AML-193 (cell line): ENCODE measurements at places on chromosomes 12 and 14.
A peak's percentile ranks its signal among the peaks of the same experiment; 100 is the strongest.

GRCh38 chr12:9948606-9949296 lies 16.6 kb upstream of the CLEC2A start:
- DNase-seq = peak; percentile 43

DNA sequence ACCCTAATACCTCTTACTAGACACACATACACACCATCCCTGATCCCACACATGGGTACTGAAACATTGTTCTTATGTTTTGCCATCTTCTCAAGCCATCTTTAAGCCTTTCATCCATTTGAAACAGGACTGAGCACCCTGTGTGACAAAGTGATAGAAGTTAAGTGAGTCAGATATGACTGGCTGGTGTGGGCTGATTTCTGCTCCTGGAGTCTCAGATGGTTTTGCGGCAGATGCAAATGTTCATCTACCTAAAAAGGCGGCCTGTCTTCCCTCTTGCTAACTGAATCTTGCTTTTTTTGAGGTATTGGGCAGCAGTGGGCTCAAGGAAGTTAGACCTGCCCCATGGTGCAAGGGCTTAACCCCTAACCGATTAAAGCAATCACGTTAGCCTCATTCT lies 30.4 kb upstream of the PKP2 start:
- no peak for DNase-seq

DNA sequence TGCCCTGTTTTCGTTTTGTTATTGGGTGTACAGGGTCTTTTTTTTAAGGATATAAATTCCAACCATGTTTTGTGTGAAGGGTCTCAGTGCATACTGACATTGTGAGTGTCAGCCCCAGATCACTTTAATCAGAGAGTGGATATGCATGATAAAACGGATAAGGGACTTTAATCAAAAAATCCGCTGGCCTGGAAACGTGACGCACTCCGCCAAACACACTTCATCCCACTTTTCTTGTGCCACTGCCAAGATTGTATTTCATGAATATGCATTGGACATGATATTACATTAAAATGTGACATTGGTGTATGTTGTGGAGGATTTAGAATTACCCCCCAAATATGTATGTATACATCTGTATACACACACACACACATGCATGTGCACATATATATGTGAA lies 273.1 kb downstream of the VRK1 start:
- no peak for DNase-seq

GRCh38 chr12:131466932-131467331 lies 244.0 kb upstream of the SFSWAP start:
- DNase-seq = no peak

DNA sequence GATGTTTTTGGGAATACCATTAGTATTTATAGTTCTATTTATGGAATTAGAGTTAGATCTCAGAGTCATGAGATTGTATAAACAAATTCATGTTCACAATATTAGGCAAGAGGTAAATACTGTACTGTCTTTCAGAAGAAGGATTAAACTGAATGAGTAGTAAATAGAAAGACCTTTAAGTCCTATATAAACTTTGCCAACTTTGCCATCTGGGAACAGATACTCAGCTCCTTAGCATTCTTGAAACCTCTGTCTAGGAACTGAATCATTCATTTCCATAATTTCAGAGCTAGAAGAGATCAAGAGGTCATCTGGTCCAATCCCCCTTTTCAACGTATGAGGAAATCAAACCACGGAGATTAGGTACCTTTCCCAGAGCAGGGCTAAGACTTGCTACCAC lies 141.1 kb downstream of the CAND1 start:
- DNase-seq = no peak

DNA sequence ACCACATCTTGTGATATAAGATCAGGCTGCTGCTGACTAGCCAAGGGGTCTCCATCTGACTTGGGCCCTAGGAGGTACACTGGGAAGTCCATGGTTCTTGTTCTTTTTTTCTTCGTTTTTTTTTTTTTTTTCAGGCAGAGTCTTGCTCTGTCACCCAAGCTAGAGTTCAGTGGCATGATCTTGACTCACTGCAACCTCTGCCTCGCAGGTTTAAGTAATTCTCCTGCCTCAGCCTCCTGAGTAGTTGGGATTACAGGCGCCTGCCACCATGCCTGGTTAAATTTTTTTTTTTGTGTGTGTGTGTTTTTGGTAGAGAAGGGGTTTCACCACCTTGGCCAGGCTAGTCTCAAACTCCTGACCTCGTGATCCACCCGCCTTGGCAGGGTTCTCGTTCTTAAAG lies 178.2 kb downstream of the RMST start:
- DNase-seq = no peak

GRCh38 chr12:89882050-89882449 lies 173.4 kb upstream of the ATP2B1 start:
- no peak for DNase-seq

DNA sequence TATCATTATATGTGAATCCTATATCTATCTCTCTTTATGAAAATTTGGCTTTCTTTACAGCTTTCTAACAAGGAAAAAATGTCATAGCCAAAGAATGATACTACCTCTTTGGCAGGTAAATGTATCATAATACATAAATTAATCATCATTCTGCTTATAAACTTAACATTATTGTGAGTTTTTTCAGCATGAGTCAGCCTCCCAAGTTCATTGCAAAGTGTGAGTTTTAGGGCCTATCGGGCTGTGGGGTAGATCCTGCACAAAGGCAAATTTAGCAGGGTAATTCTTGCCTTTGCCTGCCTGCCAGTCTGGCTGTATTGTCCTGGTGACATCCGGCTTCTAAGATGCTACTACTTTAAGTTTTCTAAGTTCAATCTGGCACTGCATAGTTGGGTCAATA lies 412.6 kb downstream of the MDGA2 start:
- no peak for DNase-seq

- no peak for DNase-seq
Measured at GRCh38 chr12:3223601-3224529, 146.7 kb downstream of the TSPAN9 start.

GRCh38 chr12:110112335-110112660 lies 11.9 kb upstream of the IFT81 start:
- DNase-seq = no peak

DNA sequence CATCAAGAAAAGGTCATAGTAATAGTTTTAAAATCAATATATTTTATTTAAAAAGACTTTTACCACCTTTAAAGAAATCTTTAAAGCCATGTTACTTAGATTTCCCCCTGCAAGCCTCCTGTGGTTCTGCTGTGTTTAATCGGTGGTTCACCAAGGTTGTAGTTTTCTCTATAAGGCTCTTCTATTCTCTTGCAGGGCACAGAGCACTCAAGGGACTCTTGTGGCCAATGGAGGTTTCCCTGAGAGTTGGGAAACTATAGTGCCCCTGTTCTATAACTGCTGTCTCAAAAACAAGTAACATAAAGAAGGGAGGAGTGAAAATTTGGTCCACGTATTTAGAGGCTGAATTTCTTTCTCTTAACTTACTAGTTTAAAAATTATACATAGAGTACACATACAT lies 25.0 kb downstream of the DACT1 start:
- no peak for DNase-seq

DNA sequence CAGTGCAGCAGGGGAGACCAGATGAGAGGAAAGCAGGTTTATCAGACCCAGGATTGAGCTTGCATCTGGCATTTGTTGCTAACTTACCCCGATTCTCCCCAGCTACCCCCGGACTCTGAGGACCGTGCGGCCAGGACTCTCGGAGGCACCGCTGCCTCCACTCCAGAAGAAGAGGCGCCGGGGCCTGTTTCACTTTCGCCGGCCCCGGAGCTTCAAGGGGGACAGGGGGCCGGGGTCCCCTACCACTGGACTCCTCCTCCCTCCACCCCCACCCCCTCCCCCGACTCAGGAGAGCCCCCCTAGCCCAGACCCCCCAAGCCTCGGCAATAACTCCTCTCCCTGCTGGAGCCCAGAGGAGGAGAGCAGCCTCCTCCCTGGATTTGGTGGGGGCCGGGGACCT lies 6.5 kb upstream of the CPNE6 start:
- no peak for DNase-seq

DNA sequence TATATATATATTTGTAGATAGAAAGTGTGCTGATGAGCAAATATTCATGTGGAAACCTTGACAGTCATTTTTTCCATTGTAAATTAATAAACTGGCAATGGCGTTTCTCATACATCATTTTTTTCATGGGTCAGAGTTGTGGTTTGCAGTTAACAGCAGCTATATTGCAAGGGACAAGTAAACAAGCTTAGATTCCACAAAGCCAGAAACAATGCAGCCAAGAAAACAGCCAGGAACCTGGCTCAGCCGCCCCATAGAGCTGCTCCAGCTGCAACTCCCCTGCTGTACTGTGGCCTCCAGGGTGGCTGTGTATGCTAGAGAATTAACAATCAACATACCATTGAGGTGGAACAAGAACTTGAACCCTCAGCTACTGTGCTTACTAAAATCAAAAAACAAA lies 298.2 kb downstream of the TMEM132D start:
- no peak for DNase-seq

- DNase-seq = no peak
Measured at GRCh38 chr12:31866523-31866922, 92.7 kb upstream of the RESF1 start.

DNA sequence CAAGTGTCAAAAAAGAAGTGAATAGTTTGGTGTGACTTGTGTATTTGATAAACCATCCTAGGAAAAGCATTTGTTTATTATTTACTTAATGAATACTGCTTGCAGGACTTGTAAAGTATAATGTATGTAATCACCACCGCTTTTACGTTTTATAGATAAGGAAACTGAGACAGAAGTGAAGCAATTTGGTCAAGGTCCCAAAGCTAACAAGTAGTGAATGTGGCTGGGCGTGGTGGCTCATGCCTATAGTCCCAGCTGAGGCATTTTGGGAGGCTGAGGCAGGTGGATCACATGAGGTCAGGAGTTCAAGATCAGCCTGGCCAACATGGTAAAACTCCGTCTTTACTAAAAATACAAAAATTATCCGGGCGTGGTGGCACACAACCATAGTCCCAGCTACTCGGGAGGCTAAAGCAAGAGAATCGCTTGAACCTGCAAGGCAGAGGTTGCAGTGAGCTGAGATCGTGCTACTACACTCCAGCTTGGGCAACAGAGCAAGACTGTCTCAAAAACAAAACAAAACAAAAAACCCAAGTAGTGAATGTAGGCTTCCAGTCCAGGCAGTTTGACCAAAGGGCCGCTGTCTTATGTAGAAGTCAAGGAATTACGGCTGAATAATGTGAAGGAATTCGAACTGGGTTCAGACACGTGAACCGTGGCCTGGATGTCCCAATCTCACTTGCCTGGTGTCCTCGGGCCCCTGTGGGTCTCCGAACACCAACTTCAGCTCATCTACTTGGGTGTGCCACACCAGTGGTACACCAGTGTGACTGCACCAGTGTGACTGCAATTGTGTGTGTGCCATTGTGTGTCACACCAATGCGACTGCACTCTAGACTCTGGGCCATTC lies 88.3 kb upstream of the MED13L start:
- no peak for DNase-seq

DNA sequence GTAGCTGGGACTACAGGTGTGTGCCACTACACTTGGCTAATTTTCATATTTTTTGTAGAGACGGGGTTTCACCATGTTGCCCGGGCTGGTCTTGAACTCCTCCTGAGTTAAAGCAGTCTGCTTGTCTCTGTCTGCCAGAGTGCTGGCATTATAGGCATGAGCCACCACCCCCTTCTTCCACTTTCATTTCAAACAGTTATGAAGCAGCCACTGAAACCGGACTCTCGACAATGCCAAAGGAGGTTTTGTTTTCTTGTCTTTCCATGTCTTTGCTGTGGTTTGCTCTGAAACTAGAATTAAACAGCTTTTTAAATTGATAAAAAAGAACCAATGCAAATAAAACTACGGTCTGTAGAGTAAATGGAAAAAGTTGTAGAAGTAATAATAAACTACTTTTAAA lies 30.4 kb downstream of the RAP1B start:
- DNase-seq = no peak

DNA sequence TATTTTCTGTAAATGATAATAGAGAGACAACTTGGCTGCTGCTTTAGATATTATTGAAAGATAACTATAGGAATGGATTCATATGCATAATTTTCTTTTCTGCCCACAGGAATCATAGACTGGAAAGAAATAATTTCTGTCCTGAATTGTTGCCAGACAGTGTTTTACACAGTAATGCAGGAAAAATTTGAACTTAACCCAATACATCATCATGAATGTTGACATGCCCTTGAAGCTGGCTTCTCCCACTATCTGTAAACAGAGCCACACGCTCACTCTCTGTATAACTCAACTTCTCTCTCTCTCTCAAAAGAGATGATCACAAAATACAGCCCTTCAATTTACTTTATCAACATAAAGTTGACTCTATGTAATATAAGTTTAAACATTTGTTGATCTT lies 56.6 kb downstream of the PAX9 start:
- DNase-seq = no peak
